ENCODE measurements at places on chromosomes 11 and 22.

- DNase-seq = no peak
Measured at GRCh38 chr11:2475136-2475918, 30.5 kb downstream of the KCNQ1 start.

DNA sequence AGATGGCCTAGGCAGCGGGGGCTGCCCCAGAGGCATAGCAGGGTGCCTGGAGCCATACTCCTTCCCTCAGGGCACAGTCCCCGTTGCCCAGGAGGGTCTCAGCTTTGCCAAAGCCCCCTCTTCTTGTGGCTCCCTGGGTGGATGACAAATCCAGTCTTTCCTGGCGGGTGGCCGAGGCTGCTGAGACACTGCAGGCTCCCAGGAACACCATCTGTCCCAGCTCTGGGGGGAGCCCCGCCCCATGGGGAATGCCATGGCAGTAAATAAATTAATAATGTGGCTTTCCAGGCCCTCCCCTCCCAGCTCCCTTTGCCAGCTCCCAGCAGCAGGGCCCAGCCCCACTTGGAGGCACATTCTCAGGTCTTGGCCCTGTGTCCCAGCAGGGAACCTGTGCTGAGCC, 45.0 kb downstream of the PDE2A start:
- DNase-seq = no peak

GRCh38 chr22:22394591-22394990, 114.0 kb downstream of the ZNF280B start:
- no peak for DNase-seq

DNA sequence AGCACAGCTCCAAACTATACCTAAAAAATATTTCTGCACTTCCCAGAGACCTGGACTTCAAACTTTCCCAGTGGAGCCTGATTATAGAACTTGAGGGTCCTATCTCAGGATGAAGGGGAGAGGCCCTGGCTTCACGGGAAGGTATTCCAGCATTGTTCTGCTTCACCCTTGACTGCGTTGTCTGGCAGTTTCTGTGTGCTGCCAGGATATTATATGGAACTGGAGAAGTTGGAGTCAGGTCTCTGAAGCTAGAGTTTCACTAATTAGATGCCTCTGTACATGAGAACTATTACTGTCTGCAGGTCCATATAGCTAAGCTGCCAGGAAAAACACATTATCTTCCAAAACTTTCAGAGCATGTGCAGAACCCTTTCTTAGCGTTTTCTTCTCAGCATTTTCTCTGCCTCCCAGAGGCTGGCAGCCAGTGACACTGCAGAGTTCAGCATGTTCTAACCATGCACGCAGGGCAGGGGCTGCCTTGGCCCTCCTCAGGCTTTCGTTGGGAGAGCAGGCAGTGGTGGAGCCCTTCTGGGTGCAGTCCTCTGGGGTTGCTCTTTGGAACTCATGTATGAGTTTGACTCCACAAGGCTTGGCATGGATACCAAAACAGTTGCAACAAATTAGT, 99.3 kb downstream of the CWC15 start:
- DNase-seq = no peak

GRCh38 chr11:133619397-133619796, 87.1 kb upstream of the OPCML start:
- DNase-seq = no peak

GRCh38 chr11:2248762-2249161, 21.6 kb downstream of the ASCL2 start:
- no peak for DNase-seq

DNA sequence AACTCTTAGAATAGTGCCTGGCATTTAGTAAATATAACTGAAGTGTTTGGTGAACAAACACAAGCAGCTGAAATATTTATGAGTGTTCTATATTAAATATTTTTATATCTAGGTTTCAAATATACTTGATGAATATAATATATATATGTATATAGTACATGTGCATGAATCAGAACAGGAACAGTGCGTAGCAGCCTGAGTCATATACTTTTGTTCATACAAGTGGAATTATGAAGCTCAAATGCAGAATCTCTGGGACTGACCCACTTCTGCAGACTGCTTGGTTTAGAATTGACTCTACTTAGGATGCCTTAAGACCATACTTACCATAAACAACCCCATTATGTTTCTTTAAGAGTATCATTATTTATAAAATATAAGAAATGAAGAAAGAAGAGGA, 997.8 kb upstream of the RAG2 start:
- DNase-seq = no peak

DNA sequence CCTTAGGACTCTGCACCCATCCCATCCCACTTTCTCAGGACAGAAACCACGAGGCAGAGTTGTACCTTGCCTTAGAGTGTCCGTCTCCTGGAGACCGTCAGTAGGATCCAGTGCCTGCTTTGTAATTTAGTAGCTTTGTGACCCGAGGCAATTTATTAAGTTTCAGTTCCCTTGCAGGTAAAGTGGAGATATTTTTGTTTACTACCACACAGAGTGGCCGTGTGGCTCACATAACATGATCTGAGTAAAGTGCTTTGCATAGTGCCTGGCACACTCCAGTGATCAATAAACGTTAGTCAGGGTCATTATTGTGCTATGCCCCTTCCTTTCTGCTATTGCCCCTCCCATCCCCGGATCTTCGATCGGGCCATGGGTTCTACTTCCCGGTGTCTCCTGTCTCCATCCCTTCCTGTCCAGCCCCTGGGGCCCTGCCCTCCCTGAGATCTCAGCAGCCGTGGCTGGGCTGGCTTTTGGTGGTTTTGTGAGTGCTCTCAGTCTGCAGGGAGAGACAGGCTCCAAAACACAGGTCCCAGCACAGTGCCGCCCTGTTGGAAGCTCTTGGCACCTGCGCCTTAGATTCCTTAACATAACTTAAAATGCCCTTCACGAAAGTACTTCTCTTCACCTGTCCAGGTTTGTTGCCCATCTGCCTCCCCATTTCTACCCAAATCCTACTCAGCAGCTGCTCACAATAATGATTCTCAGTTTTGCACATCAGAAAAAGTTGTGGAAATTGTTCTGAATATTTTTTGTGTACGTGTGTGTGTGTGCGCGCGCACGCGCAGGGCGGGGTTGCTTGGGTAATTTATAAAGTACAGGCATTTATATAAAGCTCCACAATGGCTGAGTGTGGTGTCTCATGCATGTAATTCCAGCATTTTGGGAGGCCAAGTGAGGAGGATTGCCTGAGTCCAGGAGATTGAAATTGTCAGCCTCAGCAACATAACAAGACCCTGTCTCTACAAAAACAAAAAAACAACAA, 753.7 kb downstream of the NTM start:
- no peak for DNase-seq

DNA sequence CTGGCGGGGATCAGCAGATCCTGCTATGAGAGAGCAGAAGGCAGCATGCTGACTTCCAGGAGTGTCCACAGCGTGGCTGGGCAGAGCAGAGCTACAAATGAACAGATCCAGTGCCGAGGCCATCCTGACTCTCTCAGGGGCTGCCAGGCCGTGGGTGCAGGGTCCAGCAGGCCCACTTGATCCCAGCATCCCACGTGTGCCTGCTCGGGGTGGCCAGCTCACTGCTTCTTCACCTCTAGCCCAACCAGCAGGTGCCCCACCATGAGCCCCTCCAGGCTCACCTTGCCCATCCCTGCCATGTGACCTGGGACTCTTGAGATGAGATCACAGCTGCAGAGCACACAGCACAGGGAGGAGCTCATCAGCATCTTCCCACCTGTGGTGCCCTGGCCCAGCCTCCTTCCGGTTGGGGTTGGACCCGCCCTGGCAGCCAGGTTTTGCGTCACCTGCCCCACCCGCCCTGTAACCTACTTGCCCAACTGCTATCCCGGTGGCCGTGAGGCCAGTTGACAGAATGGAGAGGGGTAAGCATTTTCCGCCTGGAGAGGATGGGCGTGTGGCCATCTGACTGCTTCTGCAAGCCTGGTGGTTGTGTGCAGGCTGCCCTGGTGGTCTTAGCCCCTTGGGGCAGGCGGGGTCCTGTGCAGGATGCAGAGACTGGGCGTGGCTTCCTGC, 11.0 kb downstream of the TANGO2 start:
- DNase-seq = no peak

- DNase-seq = peak; percentile 56
Measured at GRCh38 chr22:35231585-35232084, 25.7 kb upstream of the HMGXB4 start.

GRCh38 chr11:121129362-121130340, 28.6 kb downstream of the TECTA start:
- DNase-seq = no peak

DNA sequence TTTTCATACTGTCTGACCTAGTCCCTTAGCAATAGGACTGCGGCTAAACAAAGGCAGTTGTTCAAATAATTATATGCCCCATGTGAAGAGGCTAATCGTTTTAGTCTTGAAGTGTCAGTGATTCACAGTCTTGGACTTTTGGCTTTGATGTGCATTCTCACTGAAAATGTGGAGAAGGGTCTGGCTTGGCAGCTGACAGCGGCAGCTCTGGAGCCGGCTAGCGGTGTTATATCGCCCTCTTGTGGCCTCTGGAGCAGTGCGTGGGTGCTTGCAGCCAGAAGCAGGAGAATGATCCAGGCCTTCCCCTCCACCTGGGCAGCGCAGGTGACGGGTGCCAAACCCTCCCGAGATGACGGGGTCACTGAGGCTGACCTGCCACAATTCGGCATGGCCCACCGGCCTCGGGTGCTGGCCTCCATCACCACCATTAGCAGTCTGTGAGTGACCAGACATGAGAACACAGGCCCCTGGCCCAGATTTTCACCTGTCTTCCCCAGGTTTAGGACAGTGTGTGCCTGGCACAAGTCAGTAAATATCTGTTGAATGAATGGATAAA, 90.3 kb upstream of the PITPNB start:
- peak; percentile 67 for DNase-seq

GRCh38 chr11:94960488-94960887, 12.9 kb downstream of the CWC15 start:
- no peak for DNase-seq

- DNase-seq = no peak
Measured at GRCh38 chr11:110182886-110183285, 89.7 kb downstream of the ZC3H12C start.

GRCh38 chr11:132064987-132065620, 694.7 kb downstream of the NTM start:
- no peak for DNase-seq

DNA sequence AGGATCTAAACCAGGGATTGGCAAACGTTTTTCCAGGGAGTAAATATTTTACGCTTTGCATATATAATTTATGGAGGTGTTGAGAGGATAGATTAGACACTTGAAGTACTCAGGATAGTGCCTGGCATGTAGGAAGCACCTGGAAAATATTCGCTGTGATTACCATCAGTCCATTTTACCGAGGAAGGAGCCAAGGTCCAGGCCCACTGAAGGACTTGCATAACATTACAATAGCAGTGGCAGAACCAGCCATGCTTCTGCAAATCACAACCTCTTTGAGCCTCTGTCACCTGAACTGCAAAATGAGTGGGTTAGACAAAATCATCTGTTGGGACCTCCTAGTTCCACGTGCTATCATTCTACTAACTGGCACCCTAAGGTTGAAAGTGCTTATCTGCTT, 5.4 kb downstream of the FUT4 start:
- no peak for DNase-seq

DNA sequence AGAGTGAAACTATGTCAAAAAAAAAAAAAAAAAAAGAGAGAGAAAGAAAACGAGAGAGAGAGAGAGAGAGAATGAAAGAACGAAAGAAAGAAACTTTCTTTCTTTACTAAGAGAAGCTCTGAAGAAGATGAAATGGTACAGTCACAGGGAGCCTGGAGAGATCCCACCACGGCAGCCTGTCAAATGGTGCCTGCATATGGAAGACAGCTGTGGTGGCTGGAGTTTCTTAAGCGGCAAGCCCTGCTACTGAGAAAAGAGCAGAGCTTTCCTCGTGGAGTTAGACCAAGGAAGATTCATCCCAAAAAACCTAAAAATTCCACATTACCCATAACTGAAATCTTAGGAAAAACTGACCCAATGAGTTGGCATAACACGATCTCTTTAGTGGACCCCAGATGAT, 66.7 kb downstream of the MICAL3 start:
- no peak for DNase-seq

DNA sequence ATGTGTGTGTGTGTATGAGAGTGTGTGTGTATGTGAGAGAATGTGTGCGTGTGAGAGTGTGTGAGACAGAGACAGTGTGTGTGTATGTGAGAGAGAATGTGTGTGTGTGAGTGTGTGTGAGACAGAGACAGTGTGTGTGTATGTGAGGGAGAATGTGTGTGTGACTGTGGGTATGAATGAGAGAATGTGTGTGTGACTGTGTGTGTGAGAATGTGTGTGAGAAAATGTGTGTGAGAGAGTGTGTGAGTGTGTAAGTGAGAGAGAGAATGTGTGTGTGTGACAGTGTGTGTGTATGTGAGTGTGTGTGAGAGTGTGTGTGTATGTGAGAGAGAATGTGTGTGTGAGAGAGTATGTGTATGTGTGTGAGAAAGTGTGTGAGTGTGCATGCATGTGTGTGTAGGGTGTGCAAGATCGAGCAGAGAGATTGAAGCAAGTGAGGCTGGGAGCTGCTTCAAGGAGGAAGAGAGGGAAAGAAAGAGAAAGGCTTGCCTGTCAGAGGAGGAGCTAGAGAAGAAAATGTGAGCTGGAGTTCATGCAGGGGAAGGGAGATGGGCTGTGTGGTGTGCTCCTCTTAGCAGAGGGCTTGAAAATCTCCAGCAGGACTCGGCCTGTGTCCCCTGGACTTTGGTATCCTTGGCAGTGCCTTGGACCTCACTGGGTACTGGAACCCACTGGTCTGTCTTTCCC, 27.7 kb upstream of the TP53I11 start:
- no peak for DNase-seq

- no peak for DNase-seq
Measured at GRCh38 chr11:64627371-64627770, 36.4 kb downstream of the SLC22A12 start.

- DNase-seq = no peak
Measured at GRCh38 chr11:35144806-35145205, 5.8 kb downstream of the CD44 start.

GRCh38 chr22:35065796-35066218, at the start of gene ISX:
Gene ISX, plus strand, starts transcription at chr22:35066158. Its CDS starts 930 bp downstream, at chr22:35067088.
- no peak for DNase-seq

- DNase-seq = no peak
Measured at GRCh38 chr11:134730561-134731212, 318.6 kb upstream of the B3GAT1 start.
